Metanephros (tissue), 2 donors: ENCODE measurements at places on chromosomes 7 and 10. TPM values are rescaled to one million over a fixed set of nuclear protein-coding genes. Genes with fewer than 3 reads are reported as not detected.

SLC16A12 gene
- total RNA-seq: 22.7 TPM

NXPH1 gene
- 0.23 TPM for total RNA-seq

C1QL3 gene
- total RNA-seq: 0.12 TPM

GAD2 gene
- 4.4 TPM for total RNA-seq

ABCB1 gene
- 22.8 TPM for total RNA-seq

MYL10 gene
- 8.8 TPM for total RNA-seq

HOXA6 gene
- 72.5 TPM for total RNA-seq

LOXL4 gene
- total RNA-seq: 5.0 TPM
